Left lobe of liver (tissue), 2 donors: ENCODE measurements at places on chromosomes 1 and 21. TPM values are rescaled to one million over a fixed set of nuclear protein-coding genes. Genes with fewer than 3 reads are reported as not detected.

The SHISA4 gene
- 4.4 TPM for total RNA-seq

The MYBPHL gene
- total RNA-seq: not detected

The ACOT7 gene
- 13.2 TPM for total RNA-seq

The TTC39A gene
- 2.7 TPM for total RNA-seq

The SLC35F3 gene
- 0.08 TPM for total RNA-seq
